ENCODE measurements at places on chromosomes 7 and 10. TPM values are rescaled to one million over a fixed set of nuclear protein-coding genes. Genes with fewer than 3 reads are reported as not detected.

The NAT16 gene
- not detected for total RNA-seq

The AGAP9 gene
- 7.8 TPM for total RNA-seq

The CCDC7 gene
- 5.4 TPM for total RNA-seq

The SLC37A3 gene
- 76.7 TPM for total RNA-seq

The SFTPD gene
- 0.31 TPM for total RNA-seq

The TEX47 gene
- total RNA-seq = not detected

DNA sequence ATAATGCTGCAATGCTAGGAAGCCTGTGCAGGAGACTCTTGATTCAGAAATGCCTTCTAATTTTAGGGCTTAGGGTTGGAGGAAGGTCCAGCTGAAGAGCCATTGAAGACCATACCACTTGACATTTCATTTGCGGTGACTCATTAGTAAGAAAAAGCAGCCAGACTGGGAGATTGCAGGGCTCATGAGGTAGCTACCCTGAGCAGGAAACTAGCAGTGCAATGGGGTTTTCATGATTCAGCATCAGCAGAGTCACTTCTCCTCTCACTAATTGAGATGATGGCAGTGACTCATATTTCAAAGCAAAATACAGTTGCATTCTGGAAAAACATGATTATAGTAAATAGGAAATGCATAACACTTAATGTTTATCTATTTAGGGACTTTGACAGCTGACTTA, 434.1 kb downstream of the DNAJB9 start:
- no peak for DNase-seq

DNA sequence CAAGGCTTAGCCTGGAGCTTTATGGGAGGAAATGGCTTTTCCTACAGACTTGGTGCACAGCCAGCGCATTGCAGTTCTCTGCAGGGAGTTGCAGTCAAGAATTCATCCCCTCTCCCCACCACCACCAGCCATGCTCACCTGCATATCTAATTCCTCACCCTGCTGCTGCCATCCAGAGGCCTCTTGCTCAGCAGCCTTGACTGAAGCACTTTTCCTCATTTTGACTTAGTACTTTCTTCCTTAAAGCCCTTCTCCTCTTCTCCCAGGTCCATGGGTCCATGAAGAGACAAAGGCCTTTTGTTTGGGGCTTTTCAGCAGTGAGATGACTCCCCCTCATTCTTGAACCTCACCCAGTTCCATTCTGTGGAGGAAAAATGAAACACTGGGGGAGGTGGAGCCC, 39.7 kb upstream of the GPR141 start:
- no peak for DNase-seq

GRCh38 chr7:47785923-47786556, 162.2 kb downstream of the PKD1L1 start:
- no peak for DNase-seq

GRCh38 chr10:93383562-93383981, 98.6 kb downstream of the MYOF start:
- no peak for DNase-seq

DNA sequence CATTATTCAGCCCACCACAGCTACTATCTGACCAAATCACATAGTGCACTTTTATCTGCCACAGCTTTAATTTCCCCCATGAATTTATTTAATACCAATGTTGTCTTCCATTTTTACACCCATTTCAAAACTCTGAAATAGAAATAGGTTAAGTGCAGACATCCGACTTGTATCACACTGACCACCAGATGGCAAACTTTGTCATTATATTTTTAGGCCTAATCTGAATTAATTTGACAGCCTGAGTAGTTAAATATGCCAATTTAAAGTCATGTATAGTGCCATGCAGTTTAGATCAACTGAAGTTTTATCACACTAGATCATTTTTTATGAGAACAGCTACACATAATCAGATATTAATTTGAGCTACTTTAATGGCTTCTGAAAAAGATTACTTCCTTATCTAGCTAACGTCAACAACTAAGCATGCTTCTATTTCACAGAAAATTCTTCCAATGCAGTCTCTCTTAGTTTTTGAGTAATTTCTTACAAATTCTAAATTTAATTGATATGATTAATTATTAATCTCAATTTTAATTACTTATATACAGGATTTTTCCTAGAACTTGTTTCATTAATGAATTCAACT, 566.4 kb downstream of the GFRA1 start:
- DNase-seq = no peak

DNA sequence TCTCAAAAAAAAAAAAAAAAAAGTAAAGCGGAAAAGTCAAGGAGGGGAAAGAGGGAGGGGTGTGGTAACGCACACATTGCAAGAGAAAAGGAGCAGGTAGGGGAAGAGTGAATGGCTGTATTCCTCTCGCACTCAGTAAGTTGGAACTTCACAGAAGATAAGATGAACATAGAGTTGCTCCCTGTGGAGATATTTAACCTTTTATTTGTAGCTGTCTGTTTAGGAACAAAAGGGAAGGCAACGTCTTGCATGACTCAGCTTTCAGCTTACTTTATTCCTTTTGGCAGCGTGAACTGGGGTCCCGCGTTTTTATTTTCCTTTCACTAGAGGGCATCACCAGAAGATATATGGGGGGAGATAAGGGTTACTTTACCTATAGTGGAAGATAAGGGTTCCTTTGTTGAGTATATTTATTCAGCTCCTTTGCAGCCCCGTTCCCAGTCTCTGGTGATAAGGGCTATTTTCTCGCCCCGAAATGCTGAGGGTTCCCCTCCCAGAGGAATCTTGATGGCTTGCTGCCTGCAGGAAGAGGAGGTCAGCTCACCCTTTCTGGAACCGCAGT, 78.5 kb downstream of the APBB1IP start:
- no peak for DNase-seq

DNA sequence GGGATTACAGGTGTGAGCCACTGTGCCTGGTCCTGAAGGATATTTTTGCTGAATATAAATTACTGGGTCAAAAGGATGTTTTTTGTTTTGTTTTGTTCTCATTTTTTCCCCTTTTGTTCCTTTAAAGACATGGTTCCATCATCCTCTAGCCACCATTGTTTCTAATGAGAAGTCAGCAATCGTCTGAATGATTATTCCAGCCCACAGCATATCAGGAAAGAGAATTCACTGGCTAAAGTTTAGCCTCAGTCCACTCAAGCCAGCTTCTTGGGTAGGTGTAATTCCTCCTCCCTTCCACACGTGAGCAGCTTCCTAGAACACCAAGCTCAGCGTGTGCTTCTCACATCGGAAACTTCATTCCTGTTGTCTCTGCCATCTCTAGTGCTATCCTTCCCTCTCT, 112.8 kb upstream of the INSIG1 start:
- no peak for DNase-seq
